T1000 (cell line): ENCODE measurements at places on chromosomes 2 and 18.

GRCh38 chr2:35339211-35339610, 1016.4 kb upstream of the CRIM1 start:
- DNase-seq: no peak

GRCh38 chr2:43073401-43073825, 153.0 kb downstream of the ZFP36L2 start:
- DNase-seq: peak; percentile 49

DNA sequence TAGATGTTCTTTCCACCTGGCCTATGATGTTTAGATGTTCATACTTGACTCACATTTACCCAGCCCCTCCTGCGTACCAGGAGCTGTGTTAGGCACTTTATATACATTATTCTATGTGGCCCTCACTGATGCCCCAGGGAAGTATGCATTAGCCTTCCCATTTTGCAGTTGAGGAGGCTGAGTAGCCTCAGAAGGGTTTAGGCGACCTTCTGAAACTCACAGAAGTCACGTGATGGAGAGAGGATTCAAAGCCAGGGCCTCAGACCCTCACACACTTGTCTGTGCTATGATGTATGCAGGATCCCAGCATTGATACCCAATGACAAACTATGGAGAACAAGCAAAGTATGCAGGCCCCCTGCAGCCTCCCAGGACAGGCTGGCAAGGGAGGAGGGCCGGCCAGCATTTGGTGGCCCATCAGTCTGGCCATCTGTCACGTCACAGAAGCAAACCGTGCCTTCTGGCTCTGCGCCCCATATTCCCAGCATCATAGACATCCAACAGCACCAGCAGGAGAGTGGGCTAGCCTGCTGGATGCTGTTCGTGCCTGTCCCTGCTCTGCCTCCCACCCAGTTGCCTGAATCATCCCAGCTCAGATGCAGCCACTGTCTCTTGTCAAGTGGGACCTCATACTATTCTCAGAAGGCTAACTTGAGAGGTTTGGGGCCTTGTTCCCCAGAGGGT, 33.6 kb downstream of the EHD3 start:
- no peak for DNase-seq

- DNase-seq: no peak
Observed at GRCh38 chr2:186984966-186985365, 136.0 kb upstream of the ZSWIM2 start.

DNA sequence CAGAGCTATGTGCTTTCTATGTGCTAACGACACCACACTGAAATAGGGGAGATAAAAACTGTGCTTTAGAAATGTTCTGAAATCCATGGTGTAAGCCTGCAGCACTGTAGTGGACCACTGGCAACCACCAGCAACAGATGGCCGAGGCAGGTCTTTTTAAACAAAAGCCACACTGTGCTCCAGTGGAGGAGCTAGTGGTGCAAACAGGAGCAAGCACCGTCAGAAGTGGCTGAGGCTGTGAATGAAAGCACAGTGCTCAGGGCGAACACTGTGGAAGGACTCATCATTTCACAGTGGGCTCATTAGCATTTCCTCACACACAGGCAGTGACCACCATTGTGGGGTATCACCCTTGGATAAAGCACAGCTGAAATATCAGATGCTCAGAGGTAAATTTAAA, 22.9 kb upstream of the MTX2 start:
- DNase-seq: no peak

DNA sequence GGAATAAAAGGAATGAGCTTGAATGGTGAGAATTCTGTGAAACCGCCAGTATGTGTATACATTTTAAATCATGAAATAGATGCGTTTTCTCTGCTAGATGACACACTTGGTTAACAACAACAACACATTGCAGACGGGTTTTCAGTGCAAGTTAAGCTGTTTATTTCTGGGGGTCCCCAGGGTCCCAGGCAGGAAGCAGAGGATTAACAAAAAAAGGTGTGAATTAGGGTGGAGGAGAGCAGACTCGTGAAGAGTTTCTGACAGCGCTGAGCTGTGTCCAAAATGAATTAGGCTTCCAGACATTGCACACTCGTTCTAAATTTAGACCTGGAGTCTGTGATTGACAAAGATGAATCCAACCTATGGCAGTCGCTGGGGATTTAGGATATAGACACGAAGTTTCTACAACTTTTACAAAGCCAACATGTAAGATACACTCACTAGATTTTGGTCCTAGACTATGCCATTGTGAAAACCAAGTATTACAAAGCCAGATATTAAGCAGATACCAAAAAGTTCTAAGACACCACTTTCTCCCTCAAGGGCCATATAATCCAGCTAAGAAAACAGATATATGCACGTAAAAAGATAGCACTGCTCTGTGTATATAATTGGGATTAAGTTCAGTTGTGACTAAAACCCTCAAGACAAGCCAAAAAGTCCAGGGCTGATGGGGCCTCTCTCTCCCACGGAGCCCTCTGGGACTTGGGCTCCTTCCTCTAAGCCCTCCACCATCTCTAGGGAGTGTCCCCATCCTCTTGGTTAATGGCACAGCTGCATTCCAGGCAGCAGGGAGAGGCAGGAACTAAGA, 120.2 kb downstream of the ACAA2 start:
- no peak for DNase-seq

DNA sequence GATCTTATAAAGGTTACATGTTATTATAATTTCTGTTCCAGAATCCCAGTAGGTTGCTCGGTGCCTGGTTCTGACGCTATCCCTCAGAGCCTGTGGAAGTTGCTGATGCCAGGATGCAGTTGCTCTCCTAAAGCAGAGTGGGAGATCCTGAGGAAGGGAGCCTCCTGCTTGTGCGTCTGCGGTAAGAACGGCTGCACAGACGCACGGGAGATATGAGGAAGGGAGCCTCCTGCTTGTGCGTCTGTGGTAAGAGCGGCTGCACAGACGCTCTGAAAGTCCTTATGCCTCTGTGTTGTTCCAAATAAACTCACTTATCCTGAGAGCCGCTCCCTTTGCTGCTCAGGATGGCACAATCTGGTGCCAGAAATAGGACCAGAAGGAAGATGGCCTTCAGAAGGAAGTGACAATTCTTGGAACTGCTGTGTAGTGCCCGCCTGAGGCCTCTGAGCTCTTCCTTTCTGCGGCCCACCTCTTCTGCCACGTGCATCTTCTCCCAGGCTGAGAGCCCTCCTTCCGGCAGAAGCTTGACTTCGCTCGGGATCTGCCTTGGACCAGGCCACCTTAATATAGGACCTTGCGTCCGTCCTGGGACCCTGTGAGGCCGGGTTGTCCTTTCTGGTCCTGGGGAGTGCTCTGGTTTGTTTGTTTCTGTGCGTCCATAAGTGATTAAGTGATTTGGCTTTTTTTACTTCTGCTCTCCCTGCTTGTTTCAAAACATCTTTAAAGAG, 89.5 kb downstream of the RTP5 start:
- no peak for DNase-seq

GRCh38 chr18:23856466-23857163, 157.9 kb upstream of the TTC39C start:
- no peak for DNase-seq

DNA sequence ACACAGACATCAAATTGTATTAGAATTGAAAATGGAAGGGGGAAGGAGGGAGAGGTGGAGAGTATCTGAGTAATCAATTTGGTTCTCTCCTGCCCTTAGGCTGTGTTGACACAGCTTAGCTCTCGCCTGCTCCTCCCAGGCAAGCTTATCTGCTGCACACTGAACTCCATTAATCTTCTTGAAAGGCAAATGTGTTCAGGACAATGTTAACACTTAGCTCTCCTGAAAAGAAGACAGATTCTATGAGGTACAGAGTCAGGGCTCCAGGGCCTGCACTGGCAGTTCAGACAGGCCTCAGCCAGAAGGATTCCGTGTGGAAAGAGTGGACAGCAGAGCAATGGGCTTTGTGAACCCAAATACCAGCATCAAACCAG, 430.0 kb upstream of the TNP1 start:
- DNase-seq: no peak

GRCh38 chr2:224997802-224998201, 44.5 kb downstream of the DOCK10 start:
- no peak for DNase-seq

DNA sequence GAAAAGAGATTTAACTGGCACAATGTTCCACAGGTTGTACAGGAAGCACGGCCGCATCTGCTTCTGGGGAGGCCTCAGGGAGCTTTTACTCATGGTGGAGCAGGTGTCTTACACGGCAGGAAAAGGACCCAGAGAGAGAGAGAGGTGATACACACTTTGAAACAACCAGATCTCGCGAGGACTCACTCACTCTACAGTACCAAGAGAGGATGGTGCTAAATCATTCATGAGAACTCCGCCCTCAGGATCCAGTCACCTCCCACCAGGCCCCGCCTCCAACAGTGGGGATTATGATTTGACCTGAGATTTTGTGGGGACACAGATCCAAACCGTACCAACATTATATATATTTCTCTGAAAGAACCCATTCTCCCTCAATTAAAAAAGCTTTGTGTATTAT, 79.7 kb upstream of the DOCK10 start:
- no peak for DNase-seq

GRCh38 chr18:42545825-42546224, 569.7 kb downstream of the RIT2 start:
- DNase-seq: peak; percentile 1

DNA sequence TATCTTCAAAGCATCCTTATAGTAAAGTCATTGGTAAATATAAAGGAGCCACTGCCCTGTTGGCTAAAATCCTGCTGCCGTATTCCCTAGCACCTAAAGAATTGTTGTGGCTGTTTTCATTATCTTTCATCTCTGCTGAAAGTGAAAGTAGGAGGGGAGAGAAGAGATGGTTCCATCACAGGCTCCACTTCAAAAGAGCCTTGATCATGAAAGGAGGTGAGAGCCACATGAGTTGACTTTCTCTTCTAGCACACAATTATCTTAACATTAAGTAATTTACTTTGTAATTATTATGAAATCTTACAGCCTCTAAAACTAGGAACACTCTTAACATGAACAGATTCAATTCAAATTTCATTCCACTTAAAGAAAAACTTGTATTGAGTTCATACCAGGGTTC, 1050.9 kb upstream of the LRRTM1 start:
- DNase-seq: no peak

DNA sequence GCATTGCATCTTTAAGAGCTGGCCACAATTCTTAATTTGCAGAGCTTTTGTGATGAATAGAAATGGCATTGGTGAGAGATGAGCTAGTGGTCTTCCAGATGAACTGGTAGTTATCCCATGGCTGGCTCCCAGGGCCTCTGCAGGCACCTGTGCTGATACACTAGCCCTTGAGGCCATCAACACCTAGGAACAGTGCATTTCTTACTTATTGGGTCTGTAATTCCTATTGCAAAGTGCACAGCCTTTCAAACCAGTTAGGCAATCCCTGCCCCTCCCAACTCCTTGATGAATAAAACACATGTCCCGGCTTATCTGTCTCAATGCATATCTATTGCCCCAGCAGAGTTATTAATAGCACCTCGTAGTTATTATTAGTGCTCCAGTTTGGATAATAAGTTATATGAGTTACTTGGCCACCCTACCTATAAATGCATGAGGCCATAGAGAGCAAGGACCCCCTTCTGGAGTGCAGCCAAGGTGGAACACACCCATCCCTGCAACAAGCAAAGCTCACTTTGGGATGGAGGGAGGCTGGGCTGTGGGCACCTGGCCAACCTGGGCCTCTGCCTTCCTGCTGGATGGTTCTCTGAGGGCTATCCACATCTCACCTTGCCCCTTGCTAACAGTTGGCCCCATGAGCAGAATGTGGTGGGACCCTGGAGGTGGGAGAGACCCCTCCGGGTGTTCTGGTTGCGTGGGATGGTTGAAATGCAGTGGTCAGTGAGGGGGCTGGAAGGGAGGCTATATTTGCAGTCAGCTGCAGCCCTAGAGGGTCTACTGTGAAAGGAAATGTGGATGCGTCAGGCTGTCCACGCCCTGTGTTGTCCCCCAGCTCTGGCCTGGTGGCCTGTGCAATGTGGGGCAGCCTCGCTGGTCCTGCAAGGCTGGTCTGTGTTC, 455.9 kb upstream of the HS6ST1 start:
- DNase-seq: no peak

DNA sequence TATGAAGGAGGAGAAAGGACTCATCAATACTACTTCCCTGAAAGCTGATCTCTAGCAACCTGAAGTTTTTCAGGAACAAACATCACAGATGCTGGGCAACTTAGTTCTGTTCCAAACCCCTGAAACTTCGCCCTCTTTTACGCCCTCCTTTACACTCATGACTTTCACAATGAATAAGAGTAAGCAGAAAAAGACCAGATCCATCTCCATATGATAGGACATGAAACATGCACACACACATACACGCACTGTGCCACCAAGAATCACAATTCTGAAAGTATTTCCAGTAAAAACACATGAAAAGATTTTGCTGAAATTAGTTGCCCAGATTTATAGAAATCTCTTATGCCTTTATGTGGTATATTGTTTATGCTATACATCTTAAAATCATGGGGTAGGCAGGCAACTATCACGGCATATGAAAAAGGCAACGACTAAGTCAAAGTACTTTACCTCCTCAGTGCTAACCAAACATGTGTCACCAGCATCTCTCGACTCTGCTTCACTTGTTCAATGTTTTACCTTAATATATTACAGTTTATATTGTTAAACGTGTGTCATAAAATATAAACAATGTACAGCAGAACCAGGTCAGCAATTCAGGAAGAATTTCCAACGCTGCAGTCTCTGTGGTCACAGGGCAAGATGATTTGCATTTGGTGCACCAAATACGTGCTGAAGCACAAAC, 47.8 kb downstream of the NHEJ1 start:
- DNase-seq: no peak

GRCh38 chr2:9276901-9277451, 70.4 kb downstream of the ASAP2 start:
- no peak for DNase-seq

- no peak for DNase-seq
Observed at GRCh38 chr2:220365023-220365422, 737.6 kb downstream of the SLC4A3 start.

DNA sequence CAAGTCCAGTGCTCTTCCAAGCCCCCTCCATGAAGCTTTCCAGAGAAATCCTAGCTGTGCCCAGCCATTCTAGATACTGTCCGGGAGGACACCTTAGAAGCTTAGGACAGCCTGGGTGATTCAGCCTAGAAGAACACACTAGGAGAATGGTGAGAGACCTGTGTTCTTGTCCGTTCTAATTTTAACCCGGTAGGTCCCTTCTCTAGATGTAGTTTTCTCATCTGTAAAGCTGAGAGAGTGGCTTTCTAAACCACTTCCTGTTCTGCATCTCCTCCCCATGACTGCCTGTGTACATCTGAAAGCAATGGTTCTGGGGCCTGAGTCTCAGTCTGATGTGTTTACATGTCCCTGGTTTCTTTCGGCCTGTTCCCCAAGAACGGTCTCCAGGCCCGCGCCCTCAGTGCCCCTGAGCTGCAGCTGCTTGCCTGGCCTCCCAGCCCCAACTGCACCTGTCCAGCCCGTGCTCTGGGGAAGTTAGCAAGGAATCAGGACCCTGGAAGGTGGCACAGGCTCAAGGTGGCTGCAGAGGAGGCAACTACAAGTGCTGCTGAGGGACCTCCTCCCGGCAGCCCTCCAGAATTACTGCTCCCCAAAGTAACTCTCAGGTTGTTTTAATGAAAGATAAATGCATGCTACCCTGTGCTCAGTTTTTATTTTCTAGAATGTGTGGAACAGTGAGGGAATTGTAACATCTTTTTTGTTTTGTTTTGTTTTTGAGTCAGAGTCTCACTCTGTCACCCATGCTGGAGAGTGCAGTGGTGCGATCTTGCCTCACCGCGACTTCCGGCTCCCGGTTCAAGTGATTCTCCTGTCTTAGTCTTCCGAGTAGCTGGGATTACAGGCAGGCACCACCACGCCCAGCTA, 105.9 kb downstream of the LBH start:
- no peak for DNase-seq

GRCh38 chr2:61710711-61711110, 143.1 kb downstream of the FAM161A start:
- DNase-seq: no peak

- DNase-seq: no peak
Observed at GRCh38 chr2:19214682-19215391, 143.6 kb downstream of the OSR1 start.

GRCh38 chr18:57516056-57516455, 70.4 kb downstream of the FECH start:
- no peak for DNase-seq
